D721Med (cell line): ENCODE measurements at places on chromosomes 5 and 9.

DNA sequence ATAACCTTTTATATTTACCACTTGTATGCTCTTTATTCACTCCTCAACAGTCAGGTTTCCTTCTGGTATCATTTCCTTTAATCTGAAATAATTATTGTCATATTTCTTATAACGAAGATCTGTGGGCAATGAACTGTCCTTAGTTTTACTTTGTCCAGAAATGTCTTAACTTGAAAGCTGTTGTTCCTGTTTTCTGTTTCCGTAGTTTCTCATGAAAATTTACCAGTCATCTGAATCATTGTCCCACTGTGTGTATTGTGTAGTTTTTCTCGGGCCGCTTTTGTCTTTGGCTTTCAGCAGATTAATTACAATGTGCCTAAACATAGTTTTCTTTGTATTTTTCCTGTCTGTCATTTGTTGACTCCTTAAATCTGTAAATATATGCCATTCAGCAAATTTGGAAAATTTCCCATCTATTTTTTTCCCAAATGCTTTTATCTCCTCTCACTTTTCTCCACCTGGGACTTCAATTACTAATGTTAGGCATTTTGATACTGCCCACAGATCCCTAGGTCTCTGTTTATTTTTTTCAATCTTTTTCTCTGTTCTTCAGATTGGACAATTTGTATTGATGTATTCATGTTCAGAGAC is 74.9 kb downstream of the PDE8B start:
- no peak for DNase-seq

DNA sequence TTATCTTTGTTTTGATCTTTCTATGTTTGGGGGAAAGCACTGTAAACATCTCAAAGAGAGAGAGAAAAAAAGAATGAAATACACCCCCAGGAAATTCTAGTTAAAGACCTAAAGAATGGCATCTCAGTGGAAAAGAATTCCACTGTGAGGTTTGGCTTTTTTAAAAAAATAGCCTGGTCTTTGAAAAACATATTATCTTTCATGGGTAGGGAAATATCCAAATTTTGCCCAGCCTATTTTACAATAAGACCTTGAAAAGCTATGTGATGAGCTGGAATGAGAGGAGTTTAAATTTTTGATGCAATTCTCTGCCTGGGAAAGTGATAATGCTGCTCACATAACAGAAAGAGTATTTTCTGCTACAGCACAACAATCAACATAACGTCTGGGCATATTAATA is 348.1 kb upstream of the WWC1 start:
- DNase-seq = no peak

DNA sequence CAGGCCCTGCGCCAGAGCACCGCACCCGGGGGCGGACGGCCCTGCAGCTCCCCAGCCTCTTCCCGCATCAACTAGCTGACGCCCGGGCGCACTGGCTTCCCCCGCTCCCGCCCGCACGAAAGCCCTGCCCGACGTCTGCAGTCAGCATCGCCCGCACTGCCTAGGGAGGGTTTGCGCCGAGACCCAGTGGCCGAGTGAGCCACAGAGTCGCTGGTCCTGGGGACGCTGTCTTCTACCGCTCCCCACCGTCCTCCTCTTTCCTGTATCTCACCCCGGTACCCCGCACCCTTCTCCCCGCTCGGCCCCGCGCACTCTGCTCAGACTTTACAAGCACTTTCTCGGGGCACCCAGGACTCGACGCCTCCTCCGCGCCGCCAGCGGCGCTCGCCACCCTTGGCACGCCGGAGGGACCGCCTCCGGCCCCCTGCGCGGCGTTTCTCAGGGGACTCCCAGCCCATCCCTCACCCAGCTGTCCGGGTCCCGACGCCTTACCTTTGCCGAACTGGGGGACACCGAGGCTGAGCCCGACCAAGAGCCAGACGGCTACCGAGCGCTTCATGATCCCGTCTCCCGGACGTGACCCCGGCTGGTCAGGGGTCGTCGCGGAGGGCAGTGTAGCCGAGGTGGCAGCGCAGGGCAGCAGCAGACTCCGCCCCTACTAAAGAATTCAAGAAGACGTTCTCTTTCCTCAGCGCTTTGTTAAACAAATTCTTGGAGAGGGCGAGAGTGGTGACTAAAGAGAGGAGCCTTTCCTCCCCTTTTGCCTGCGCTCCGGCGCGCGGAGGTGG is 670 bp downstream of the EDIL3 start:
- DNase-seq = no peak

GRCh38 chr5:151107738-151108520 is 27.1 kb upstream of the TNIP1 start:
- no peak for DNase-seq

DNA sequence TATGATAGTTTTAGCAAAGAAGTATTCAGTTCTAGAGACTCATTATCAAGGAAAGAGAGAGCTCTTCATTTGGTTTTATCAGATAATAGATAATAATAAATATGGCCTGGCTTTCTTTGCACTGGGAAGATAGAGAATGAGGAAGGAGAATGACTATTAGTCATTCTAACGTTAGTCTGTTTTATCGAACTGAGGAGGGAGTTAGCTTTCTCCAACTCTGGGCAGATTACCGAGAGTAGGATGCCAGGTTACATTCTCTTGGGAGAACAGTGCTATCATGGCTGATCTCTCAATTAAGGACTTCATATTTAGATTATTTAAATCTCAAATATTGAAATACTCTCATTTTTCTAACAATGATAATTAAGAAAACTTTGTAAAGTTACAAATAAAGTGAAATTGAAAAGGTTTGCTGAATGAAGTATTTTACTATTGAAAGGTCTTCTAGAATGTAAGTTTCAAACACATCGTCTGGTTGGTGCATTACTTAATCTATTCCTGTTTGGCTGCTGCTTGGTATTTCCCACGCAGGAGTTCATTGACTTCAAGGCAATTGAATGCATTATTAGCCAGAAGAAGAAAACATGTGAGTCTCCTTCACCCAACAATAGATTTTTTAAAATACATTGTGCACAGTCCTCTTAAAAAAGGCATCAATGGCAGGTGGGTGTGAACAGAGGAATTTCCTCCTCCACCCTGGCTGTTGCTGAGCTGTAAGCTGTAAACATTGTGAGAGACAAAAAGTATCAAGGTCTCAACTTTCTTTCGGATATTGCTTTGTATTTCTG is 140.8 kb downstream of the C9orf152 start:
- DNase-seq = no peak

- DNase-seq = no peak
Measured at GRCh38 chr5:145244788-145245187, 590.4 kb downstream of the PRELID2 start.

DNA sequence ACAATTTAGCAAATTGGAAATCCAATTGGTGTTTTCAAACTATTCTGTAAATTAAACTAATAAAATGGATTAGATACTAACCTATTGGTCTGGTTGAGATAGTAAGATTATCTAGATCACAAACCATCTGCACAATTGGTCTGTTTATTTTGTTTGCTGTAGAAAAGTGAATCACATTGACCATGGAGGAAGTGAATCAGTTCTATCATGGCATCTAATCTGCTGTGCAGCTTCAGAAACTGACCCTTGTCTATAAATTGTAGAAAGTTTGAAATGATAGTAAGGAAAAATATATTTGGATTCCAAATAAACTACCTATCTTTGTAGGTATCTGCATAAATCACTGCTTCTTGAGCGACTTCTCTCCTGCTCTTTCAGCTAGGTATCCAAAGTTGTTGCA is 1865.4 kb downstream of the MAT2B start:
- no peak for DNase-seq

- DNase-seq = no peak
Measured at GRCh38 chr9:134433101-134433500, 106.8 kb downstream of the RXRA start.

DNA sequence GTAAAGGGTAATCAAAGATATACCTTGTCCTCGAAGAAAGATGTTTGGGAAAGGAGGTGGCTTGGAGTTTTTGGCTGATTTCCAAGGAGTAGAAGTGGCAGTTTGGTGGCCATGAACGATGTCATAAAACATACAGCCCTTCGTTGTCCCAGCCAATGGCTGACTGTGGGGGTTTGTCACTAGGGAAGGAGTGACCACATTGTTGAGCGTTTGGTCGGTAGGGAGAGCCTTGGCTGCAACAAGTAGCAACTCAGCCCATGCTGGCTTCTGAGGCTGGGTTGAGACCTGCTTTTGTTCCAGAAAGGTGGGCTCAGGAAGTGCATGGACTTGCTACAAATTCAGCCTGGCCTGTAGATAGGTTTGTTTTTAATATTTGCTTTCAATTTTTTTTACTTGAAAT is 128.3 kb downstream of the BOD1 start:
- no peak for DNase-seq

GRCh38 chr5:143527808-143528207 is 124.3 kb upstream of the NR3C1 start:
- DNase-seq = no peak

DNA sequence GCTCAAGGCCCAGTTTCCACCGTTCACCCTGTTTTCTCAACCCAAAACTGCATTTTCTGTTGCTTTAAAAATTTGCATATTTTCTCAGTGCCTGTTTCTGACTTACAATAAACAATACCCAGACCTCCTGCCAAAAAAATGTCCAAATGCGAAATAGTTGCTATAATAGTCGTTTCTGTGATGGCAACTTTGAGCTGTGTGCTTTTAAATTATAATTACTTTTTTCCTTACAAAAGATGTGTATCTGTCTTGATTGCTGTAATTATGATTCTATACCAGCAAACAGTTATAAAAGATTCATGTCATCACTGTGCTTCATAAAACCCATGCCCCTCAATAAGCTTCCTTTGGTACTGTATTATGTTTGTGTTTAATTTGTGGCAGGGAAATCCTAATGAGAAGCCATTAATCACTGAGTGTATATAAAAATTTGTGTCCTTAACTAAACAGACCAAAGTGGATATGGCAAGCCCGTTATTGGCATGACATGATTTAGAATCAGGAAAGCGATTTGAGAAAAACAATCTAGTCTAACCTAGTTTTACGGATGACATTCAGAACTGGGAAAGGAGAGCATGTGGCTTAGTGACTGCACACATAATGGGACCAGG is 5.4 kb upstream of the SLC1A3 start:
- DNase-seq = no peak

DNA sequence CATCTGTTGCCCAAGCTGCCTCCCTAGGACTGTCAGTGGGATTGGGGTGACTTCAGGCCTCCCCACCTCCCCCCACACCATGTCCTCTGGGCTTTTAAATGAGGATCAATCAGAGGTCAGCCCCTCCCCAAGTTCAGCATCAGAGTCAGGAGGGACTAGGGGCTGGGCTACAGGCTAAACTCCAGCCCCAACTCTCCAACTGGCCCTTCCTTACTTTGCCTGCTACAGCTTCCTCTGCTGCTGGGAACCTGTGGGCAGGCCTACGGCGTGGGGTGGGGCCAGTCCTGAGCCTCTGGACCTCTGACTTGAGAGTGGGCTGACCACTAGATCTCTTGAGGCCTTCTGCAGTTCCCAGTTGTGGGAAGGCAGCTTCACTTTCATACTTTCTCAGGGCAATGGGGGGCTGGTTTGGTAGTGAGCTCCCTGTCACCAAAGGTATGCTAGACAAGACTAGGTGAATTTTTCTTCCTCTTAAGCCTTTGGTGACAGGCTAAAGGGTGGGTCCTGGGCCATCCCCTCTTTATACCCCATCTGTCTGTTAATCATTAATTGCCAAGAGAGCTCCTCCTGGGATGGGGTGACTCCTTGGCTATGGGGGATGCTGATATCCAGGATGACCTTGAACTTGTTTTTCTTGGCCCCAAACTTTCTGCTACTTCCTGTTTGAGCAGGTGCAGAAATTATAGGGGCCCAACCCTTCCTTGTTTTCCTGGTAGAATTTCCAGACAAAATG is 10.8 kb upstream of the DAB2IP start:
- DNase-seq = no peak
